ENCODE measurements at places on chromosomes 3 and 15.

DNA sequence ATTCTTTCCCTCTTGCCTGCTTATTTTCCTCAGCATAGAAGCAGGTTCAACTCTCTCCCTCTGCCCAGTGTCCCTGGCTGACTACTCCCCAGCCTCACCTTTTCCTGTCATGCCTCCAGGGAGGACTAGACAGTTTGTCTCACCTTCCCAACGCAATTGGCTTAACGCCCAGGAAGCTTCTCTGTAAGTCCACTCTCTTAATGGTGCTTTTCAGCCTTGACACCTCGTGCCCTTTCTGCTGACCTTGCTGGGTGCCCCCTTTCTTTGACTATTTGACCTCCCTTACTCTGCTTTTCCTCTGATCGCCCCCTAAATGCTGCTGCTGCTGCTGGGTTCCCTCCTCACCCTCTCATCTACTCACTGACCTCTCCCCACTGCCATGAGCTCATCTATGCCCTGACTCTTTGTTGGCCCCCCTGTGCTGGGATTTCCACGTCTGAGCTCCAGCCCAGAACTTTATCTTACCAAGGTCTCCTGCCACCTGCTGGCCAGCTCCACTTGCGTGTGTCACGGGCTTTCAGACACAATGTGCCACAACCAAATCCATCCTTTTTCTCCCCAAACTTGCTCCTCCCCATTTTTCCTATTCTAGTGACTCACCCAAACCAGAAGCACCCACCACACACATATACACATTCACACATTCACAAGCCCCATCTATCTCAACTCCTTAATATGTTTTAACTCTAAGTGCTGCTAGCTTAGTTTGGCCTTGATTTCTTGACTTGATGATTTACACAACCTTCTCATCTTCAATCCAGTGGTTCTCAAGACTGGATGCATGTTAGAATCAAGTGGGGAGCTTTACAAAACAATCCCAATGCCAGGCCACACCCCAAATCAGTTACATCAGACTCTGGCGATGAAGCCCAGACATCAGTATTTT lies 16.6 kb downstream of the EPB42 start:
- no peak for DNase-seq

DNA sequence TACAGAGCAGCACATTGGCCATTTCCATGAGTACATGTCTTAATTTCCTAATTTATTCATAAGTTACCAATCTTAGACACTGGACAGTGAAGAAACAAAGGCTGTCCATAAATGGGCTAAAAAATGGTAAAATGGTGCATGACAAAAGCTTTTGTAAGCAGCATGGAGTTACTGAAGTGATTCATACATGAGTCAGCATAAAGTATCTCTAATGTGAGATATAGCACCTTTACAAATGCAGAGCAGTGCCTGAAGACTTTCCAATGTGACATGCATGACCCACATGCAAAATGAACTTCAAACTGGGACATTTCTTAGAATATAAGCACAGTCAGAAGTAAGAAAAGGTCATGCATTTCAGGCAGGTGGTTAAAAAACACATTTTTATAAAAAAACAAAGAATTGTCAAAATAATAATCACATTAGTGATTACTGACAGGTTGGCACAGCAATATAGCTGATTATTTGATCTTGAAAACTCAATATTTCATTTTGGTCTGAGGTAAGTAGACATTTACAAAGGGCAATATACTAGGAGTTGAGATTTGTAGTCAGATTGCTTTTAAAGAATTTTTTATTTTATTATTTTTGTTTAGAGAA lies 299.3 kb downstream of the PLCL2 start:
- DNase-seq = no peak

DNA sequence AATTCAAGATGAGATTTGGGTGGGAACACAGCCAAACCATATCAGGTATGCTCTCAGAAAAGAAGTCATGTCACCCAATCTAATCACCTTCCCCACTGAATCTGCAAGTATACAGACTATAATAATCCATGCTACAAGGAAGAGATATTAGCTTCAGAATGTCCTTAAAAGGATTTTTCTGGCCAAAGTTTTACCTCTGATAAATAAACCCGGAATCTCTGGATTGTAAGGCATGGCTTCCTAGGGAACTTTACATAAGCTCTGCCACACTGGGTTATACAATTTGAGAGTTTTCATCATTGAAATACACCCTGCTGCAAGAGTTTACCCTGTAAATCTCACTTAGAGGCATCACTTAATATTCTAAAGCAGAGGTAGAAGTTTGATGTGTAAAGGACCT lies 330.5 kb upstream of the KCNMB2 start:
- no peak for DNase-seq

GRCh38 chr3:113271189-113271588 lies 59.8 kb downstream of the BOC start:
- DNase-seq = no peak

GRCh38 chr3:71973274-71974030 lies 188.5 kb upstream of the PROK2 start:
- DNase-seq = no peak

DNA sequence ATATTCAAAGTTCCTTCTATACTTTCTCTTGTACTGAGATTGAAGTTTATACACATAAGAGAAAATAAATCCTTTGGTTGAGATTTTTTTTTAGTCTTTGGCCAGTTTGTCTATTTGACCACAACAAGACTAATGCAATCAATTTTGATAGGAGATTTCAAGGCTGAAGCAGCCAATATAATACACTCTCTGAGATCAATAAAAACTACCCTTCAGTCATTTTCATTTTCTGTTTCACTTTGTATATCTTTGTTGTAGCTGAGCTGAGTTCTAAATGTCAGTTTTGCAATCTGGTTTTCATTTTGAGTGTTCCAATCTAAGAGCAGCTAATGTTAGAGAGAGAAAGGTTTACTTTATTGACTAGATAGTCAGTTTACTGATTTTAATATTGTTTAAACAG lies 623.8 kb upstream of the ROBO1 start:
- DNase-seq = no peak

- DNase-seq = no peak
Measured at GRCh38 chr15:49044002-49044401, 2.2 kb downstream of the SECISBP2L start.

- no peak for DNase-seq
Measured at GRCh38 chr15:34109797-34110663, 8.1 kb downstream of the PGBD4 start.

DNA sequence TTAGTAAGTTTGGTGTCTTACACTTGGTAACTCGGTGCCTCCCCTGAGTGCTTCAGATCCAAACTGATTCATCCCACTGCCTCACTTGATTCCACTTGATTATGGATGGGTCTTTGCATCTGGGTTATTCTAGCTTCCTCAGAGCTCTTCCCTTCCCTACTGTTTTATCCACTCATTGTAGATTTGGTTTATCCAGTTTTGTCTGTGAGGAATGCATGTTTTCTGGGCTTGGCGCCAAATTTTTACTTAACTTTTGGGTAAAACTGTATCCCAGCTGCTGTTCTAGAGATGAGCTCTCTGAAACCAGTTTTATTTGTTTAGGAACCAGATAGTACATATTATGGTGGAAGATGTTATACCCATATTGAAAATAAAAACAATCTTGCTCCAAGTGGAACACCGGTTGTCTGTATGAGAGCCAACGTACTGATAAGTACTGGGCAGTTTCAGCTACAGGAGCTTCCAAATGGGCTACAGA lies 20.9 kb downstream of the RAD54L2 start:
- DNase-seq = no peak

- no peak for DNase-seq
Measured at GRCh38 chr15:89963301-89964231, 37.6 kb upstream of the ZNF710 start.

- no peak for DNase-seq
Measured at GRCh38 chr3:107981471-107982111, 109.2 kb downstream of the CD47 start.

GRCh38 chr15:90762109-90762508 lies 45.0 kb downstream of the BLM start:
- DNase-seq = no peak

Data from stimulated activated CD4-positive, alpha-beta T cell treated with anti-CD3 and anti-CD28 coated beads, Interleukin-1b, Interleukin-23, amount 100 ng/mL, for 1 hour (primary cell).